PC-9 (cell line): ENCODE measurements at places on chromosomes 7 and 10. TPM values are rescaled to one million over a fixed set of nuclear protein-coding genes. Genes with fewer than 3 reads are reported as not detected.

The UCMA gene
- total RNA-seq, result not detected in 2 replicates

The TRPV5 gene
- total RNA-seq, result not detected in 2 replicates

The MACC1 gene
- total RNA-seq, result 48.4 and 50.8 TPM in 2 replicates

The TMEM196 gene
- not detected in 2 replicates for total RNA-seq

The GLRX3 gene
- 69.0 and 78.0 TPM in 2 replicates for total RNA-seq

The CUBN gene
- 0.07 and 0.28 TPM in 2 replicates for total RNA-seq

The BCCIP gene
- total RNA-seq, result 35.2 and 46.0 TPM in 2 replicates

The OR6B1 gene
- not detected in 2 replicates for total RNA-seq

The RAB19 gene
- total RNA-seq, result 7.8 and 9.1 TPM in 2 replicates

The PWWP2B gene
- 16.9 and 20.6 TPM in 2 replicates for total RNA-seq

The SP8 gene
- total RNA-seq, result not detected in 2 replicates

The GRID1 gene
- total RNA-seq, result not detected in 2 replicates

The MKI67 gene
- 75.2 and 114 TPM in 2 replicates for total RNA-seq

The OTUD1 gene
- 16.9 and 21.4 TPM in 2 replicates for total RNA-seq

The ATP6V0A4 gene
- total RNA-seq, result 4.8 and 9.1 TPM in 2 replicates

The GSTO2 gene
- 3.3 and 4.3 TPM in 2 replicates for total RNA-seq

The C10orf53 gene
- total RNA-seq, result not detected in 2 replicates

The KIF20B gene
- 14.1 and 34.5 TPM in 2 replicates for total RNA-seq

The AMPH gene
- total RNA-seq, result not detected in 2 replicates

The TAS2R60 gene
- total RNA-seq, result not detected in 2 replicates
